ENCODE measurements at places on chromosomes 3 and 15. TPM values are rescaled to one million over a fixed set of nuclear protein-coding genes. Genes with fewer than 3 reads are reported as not detected.

Gene ATP6V1A
- total RNA-seq, result 43.2 TPM

Gene STARD5
- 4.8 TPM for total RNA-seq

Gene LRTM1
- not detected for total RNA-seq

Gene NMNAT3
- total RNA-seq, result 6.2 TPM

Gene TTC23
- 0.92 TPM for total RNA-seq

Gene MORC1
- 0.12 TPM for total RNA-seq

Gene SLC22A14
- total RNA-seq, result 0.15 TPM

Gene IL16
- 130 TPM for total RNA-seq

DNA sequence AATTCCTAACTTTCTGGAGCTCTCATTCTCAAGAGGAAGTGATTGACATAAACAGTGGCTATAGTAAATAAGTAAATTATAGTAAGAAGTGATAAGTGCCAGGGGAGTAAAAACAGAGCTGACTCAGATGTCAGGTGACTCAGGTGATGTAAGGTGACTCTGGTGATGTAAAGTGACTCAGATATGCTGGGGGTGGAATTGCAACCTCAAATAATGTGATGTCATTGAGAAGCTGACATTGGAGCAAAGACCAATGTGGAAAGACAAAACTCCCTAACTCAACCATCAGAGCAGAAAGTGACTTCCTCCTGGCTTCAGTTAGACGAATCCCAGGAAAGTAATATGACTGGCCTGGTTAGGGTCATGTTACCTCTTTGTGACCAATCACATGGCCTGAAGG lies 144.2 kb upstream of the SNTN start:
- no peaks in the 10 kb centered on the region for H3K4me1 ChIP-seq
- no peaks in the 10 kb centered on the region for H3K36me3 ChIP-seq
- DNase-seq, result no peak
- no peak overlapping the region for H3K27ac ChIP-seq
- H3K4me3 ChIP-seq, result no peak overlapping the region

DNA sequence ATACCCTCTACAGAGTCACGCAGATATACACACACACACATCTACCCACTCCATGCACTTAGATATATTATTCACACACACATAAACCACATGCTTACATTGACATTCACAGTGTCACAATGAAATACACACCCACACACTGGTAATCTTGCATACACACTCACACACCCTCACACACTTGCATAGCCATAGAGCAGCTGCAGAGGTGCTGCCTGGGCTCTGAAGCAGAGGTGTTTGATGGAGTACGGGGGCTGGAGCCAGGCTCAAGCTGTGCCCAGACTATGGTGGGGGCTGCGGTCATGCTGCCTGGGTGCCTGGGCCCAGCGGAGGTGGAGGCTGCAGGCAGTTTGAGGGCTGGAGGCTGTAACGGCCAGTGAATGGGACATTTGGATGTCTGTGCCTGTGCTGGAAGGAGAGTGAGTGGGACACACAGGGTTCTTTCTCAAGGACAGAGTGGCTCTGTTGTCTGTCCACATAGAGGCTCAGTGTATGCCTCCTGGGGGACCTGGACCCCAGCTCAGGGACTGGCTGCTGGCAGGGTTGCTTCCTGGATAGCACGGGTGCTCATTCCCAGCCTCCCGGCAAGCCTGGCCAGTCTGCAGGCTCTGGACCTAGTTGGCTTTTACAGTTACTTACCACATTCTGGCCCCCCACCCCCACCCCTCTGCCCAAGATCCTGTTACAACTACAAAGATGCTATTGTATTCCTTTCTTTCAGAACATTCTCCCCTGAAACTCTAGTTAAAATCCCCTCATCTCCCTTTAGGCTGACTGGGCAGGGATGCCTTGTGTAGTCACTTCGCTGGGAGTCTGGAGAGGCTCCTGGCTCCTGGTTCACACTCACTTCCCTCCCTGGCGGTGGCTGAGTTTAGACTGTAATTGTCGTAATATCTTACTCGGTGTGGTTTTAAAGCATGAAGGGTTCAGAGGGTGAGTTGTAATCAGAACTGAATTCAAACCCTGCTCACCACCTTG lies 12.5 kb downstream of the GASK1A start:
- DNase-seq, result no peak
- no peaks in the 10 kb centered on the region for H3K36me3 ChIP-seq
- H3K27ac ChIP-seq, result no peak overlapping the region
- no peaks in the 10 kb centered on the region for H3K27me3 ChIP-seq
- no peaks in the 10 kb centered on the region for H3K4me1 ChIP-seq

DNA sequence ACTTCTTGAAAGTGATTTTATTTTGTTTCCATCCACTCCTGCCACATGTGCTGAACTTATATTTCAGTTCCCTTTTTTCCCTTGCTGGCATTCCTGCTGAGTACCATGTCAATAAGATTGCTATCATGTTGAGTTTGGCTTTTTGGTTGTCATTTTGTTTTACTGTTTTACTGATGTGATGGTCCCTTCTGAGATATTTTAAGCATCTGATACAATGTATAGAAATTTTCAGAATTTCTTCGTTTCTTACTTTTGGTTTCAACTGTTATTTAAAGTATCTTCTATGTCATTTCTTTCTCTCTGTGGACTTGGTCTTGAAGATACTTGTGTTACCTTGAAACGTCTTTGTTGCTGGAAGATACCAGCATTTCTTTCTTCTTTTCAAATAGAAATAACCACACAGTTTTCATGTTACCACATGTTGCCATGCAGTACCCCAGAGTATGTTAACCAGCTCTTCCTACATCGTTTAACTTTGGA lies 14.1 kb downstream of the SIDT1 start:
- H3K4me1 ChIP-seq, result no peaks in the 10 kb centered on the region
- H3K27me3 ChIP-seq, result no peaks in the 10 kb centered on the region
- H3K27ac ChIP-seq, result no peak overlapping the region
- H3K4me3 ChIP-seq, result no peak overlapping the region
- no peaks in the 10 kb centered on the region for H3K36me3 ChIP-seq

DNA sequence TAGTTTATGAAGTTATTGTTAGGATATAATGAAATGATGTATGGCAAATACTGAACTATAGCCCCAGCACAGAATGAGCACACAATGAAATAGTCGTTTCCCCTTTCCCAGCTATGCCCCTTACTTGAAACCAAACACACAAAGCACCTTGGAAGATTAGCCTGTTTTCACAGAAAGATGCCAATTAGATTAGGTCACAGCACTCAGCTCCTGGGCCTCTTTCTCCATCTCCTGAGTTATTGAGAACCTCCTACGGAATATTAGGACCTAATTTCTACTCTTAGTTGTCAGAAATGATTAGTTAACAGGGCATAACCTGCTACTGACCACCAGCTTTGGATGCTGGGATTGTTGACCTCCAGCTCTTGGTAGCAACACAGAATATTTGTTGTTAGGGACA lies 269.4 kb upstream of the ROPN1 start:
- no peak overlapping the region for H3K4me3 ChIP-seq
- no peak overlapping the region for H3K27ac ChIP-seq
- no peaks in the 10 kb centered on the region for H3K36me3 ChIP-seq
- no peak for DNase-seq

DNA sequence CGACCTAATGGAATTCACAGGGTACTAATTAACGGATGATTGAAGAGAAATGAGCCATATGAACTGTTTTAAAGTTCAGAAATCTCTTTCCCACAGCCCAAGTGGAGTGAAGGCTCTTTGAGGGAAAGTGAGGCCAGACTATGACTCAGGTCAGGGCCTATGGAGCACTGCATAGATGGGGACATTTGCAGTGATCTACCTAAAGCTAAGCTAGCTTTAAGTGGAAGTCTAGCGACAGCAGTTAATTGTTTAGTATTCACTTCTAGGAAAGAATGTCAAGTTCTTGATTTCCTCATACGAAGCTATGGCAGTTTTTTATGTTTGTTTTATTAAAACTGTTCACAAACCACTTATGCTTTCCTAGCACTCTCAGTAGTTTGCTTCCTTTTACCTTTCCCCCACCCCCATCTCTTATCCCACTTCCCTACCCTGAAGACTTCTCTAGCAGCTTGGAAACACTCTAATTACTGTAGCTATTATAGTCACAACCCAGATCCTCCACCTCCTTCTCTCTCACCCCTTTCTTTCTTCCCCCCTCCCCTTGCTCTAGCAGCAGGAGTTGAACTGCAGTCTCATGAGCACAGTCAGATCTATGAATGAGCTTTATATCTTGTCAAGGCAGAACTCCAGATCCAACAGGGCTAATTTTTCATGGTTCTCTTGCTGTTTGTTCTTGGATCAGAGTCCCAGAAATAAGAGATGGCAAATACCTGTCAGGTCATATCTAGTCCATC lies 6.2 kb downstream of the ZNF609 start:
- no peak overlapping the region for H3K4me3 ChIP-seq
- H3K27me3 ChIP-seq, result no peaks in the 10 kb centered on the region

DNA sequence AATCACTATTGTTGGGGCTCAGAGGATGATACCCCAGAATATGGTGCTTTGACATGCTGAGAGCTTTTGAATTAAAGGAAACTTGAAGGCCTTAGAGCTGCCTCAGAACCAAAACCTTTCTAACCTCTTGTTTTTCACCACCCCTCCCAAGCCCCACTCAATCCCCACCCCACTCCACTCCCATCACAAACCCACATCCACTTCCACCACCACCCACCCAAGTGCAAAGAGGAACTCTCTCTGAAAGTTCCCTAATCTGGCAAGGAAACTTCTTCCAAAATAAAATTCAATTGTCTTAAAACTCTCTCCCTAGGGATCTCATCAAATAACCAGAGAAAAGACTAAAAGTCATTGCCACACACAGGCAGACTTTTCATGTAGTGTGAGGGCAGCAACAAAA lies 301.2 kb upstream of the ARHGEF26 start:
- DNase-seq, result no peak
- H3K27me3 ChIP-seq, result no peaks in the 10 kb centered on the region
- H3K27ac ChIP-seq, result no peak overlapping the region
- H3K36me3 ChIP-seq, result no peaks in the 10 kb centered on the region

DNA sequence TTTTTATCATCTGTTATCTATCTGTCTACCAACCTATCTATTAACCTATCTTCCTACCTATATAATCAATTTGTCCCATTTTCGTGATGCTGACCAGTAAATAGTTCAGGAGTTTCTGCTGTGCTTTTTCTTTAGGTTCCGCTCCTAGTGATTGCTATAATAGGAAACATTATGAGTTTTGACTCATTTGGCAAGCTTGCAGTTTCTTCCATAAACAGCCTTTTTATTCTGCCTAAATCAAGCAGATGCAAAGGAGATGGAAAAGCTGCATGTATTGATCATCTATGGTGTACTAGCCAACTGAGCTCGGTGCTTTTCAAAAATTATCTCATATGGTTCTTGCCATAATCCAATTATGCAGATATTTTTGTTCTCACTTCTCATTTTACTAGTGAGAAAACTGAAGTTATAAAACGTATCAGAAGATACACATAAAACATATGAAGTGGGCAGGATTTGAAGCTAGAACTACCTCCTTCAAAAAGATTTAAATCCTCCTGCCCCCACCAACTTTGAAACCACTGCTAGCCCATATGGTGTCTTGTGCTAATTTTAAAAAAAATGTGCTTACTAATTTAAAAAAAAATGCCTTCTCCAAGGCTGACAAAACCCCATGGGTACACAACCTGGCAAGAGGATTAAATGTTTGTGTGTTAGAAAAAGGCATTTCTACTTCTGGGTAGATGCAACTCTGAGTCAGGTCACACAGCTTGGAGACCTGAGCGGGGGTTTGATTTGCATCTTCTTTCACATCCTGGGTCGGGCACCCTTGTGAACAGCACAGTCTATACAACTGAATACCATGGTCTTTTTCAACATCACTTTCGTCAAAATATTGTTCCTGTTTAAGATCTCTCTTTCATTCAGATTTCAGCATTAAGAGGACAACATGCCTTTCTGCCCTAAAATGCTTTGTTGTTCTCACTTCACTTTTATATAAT lies 267.0 kb downstream of the CHL1 start:
- H3K4me3 ChIP-seq, result no peak overlapping the region
- no peak for DNase-seq
- H3K4me1 ChIP-seq, result no peaks in the 10 kb centered on the region
- no peak overlapping the region for H3K27ac ChIP-seq
- no peaks in the 10 kb centered on the region for H3K27me3 ChIP-seq
- H3K36me3 ChIP-seq, result no peaks in the 10 kb centered on the region

GRCh38 chr3:140167600-140168281 lies 232.8 kb downstream of the CLSTN2 start:
- no peak for DNase-seq
- no peaks in the 10 kb centered on the region for H3K4me1 ChIP-seq
- H3K4me3 ChIP-seq, result no peak overlapping the region
- no peak overlapping the region for H3K27ac ChIP-seq
- H3K36me3 ChIP-seq, result no peaks in the 10 kb centered on the region

DNA sequence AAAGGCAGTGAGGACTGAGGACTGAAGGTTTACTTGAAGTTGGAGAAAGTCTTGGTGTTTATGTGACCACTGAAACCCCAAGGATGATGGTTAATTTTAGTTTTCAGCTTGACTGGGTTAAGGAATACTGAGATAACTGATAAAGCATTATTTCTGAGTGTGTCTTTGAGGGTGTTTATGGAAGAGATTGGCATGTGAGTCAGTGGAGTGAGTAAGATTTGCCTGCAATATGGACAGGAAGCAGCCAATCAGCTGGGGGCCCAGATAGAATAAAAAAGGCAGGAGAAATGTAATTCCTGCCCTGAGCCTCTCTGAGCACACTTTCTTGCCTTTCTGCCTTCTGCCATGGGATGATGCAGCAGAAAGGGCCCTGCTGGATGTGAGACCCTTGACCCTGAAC lies 92.4 kb downstream of the KBTBD8 start:
- H3K36me3 ChIP-seq, result no peaks in the 10 kb centered on the region
- no peak overlapping the region for H3K4me3 ChIP-seq
- DNase-seq, result no peak
- H3K27me3 ChIP-seq, result no peaks in the 10 kb centered on the region

DNA sequence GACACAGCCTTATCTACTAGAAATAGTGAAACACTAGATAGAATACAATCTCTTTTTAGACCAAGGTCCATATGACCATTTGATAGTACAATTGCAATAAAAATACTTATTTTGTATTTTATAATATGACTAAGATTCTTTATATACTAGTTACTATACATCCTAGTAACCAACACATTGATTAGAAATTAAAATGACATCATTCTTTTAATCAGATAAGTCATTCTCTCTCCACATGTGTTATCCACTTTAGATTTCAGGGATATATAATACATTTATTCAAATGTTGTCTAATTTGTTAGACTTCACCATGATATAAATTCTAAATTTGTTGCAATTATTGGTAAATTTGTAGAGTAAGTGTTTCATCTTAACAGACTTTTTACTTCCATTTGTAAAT lies 276.2 kb upstream of the DPH6 start:
- no peaks in the 10 kb centered on the region for H3K4me1 ChIP-seq
- H3K36me3 ChIP-seq, result no peaks in the 10 kb centered on the region
- no peak for DNase-seq
- no peaks in the 10 kb centered on the region for H3K27me3 ChIP-seq
- H3K4me3 ChIP-seq, result no peak overlapping the region

- H3K27me3 ChIP-seq, result no peaks in the 10 kb centered on the region
- H3K4me3 ChIP-seq, result no peak overlapping the region
- H3K4me1 ChIP-seq, result no peaks in the 10 kb centered on the region
- H3K27ac ChIP-seq, result no peak overlapping the region
Measured at GRCh38 chr15:40121911-40122638, 13.4 kb upstream of the BMF start.
